ENCODE measurements at places on chromosomes 5 and 9. TPM values are rescaled to one million over a fixed set of nuclear protein-coding genes. Genes with fewer than 3 reads are reported as not detected.

GRCh38 chr5:170151097-170151831 is 45.6 kb downstream of the FOXI1 start:
- peak overlapping the region; percentile 57 for H3K27ac ChIP-seq
- H3K4me1 ChIP-seq: no peaks in the 10 kb centered on the region
- H3K27me3 ChIP-seq: no peaks in the 10 kb centered on the region
- peak; percentile 82 for DNase-seq

GRCh38 chr5:99102073-99102697 is 173.4 kb upstream of the CHD1 start:
- peaks cover 4% of the 10 kb centered on the region for H3K4me1 ChIP-seq
- H3K27ac ChIP-seq: no peak overlapping the region
- H3K27me3 ChIP-seq: no peaks in the 10 kb centered on the region
- H3K4me3 ChIP-seq: no peak overlapping the region

- DNase-seq: no peak
- H3K27me3 ChIP-seq: no peaks in the 10 kb centered on the region
- no peaks in the 10 kb centered on the region for H3K4me1 ChIP-seq
- no peaks in the 10 kb centered on the region for H3K36me3 ChIP-seq
- H3K27ac ChIP-seq: no peak overlapping the region
Observed at GRCh38 chr5:123943151-123943550, 431.2 kb downstream of the CSNK1G3 start.

GRCh38 chr5:44536650-44537260 is 147.5 kb upstream of the FGF10 start:
- DNase-seq: no peak
- no peak overlapping the region for H3K27ac ChIP-seq
- H3K36me3 ChIP-seq: no peaks in the 10 kb centered on the region
- no peak overlapping the region for H3K4me3 ChIP-seq

GRCh38 chr9:38685535-38685934 is 34.4 kb downstream of the FAM240B start:
- DNase-seq: no peak
- H3K4me1 ChIP-seq: no peaks in the 10 kb centered on the region
- no peaks in the 10 kb centered on the region for H3K36me3 ChIP-seq

DNA sequence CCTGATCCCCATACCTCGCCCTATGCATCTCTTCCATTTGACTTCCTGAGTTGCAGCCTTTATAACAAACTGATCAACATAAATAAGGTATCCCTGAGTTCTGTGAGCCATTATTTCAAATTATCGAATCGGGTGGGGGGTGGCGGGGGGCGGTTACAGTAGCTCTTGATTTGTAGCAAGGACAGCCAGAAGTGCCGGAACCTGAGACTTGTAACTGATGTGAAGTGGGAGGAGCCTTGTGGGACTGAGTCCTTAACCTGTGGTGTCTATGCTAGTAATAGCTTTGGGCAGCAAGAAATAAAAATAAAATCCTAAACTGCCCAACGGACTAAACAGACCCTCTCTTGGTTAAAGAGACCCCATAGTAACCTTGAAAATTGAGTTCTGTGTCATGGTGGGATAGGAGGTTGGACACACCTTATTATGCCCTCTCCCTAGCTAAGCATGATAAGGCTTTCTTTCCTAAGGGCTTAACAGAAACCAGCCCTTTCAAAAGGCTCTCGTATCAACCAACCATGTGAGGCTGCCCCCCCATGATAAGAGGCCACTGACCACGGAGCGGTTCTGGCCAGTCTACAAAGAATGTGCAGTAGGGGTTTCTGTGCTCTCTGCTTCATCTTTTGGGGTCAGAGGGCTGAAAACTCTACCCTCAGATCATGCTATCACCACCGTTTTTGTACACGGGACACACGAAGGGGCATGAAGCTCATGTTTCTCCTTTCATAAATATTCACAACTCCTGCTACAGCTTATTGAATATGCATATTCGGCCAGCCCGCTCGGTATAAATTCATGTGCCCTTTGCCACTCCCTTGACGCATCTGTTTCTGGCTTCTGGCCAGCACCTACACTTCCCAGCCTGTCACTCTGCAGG is 39.5 kb upstream of the IQGAP2 start:
- H3K27me3 ChIP-seq: no peaks in the 10 kb centered on the region
- no peaks in the 10 kb centered on the region for H3K36me3 ChIP-seq
- no peak for DNase-seq
- no peak overlapping the region for H3K27ac ChIP-seq

- H3K36me3 ChIP-seq: no peaks in the 10 kb centered on the region
- H3K27ac ChIP-seq: no peak overlapping the region
- H3K4me3 ChIP-seq: no peak overlapping the region
- H3K27me3 ChIP-seq: no peaks in the 10 kb centered on the region
Observed at GRCh38 chr5:31832966-31833365, 194.0 kb downstream of the PDZD2 start.

TSSK1B gene
- total RNA-seq: not detected

SPINK6 gene
- not detected for total RNA-seq

SPOCK1 gene
- 8.4 TPM for total RNA-seq
